ENCODE measurements at places on chromosomes 6 and 20.

- no peak for DNase-seq
These were observed 132.7 kb upstream of the LRFN2 start for GRCh38 chr6:40719671-40720374.

GRCh38 chr6:151209071-151209831 is 30.5 kb upstream of the AKAP12 start:
- no peak for DNase-seq

- DNase-seq = no peak
These were observed 26.7 kb downstream of the KAT14 start for GRCh38 chr20:18164356-18164755.

DNA sequence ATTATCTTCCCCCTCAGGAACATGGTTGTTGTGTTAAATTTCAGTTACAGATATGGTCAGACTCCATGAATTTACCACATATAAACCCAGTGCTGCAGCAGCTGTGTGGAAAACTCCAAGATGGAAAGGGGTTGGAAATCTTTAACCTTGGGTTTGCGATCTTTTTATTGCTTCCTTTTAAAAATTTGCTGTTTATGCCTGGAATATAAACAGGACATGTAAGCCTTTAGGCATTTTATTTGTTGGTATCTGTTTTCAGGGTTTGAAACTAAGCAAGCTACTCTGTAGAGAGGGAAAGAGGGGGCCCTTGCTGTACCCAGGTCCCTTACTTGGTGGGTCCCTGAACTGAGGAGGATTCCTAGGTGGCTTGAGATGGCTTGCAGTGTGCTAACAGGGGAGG is 778 bp downstream of the PKIG start:
- DNase-seq = no peak

DNA sequence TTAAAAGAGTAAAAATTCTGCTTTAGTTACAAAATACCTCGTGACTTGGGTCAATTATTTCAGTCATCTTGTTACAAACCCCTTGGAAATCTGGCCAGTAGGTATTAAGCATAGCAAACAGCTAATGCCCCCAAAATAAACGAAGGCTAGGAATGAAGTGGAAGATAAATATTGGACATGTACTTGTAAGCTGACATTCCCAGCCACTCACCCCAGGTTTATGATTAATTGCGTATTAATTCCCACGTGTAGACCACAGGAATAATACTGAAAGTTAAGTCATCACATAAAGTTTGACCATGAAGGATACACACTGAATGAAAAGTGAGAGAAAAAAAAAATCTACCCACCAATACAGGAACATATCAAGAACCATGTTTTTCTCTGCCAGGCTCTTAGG is 936.5 kb upstream of the ADGRB3 start:
- DNase-seq = no peak

DNA sequence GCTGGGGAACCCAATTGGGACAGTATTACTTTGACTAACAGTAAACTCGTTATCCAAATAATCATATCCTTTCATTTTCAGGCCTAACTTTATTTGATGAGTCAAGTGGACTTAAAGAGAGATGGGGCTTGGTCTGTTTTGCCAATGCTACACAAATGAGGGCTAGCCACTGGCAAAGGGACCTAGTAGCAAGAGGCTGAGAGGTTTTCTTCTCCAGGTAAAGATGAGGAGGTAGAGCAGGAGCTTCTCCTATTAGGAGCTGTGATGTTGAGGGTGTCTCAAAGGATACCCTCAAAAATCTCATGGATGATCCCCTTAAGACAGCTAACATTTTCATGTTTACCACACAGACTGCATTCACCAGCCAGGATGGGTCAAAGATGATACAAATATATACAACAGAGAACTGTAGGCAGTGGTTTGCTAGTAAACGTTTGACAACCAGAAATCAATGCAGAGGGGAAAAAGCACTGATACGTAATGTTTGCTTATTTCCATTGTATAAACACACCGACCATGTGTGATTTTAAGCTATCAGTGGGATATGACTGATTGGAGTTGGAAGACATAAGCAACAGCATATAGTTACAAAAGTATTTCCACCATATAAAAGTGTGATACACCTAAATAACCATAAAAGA is 153.3 kb downstream of the IBTK start:
- no peak for DNase-seq

DNA sequence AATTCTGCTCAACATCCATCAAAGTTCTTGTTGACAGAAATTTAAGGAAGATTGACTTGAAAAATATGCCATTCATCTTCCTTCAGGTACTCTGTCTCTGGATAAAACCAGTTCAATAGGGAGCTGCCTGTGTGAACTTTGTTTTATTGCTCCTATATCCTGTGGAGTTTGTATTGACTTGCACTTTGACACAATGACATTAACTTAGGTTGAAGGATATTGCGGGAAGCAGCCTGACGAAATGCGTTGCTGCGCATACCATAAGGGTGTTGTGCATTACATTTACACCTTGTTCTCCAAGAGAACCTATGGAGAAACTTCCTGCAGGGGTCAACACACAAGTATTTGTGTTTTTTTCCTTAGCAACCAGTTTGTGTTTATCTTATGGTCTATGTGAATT is 185.4 kb upstream of the GRIK2 start:
- DNase-seq = no peak

GRCh38 chr20:59204165-59204894 is 40.7 kb downstream of the ZNF831 start:
- no peak for DNase-seq

DNA sequence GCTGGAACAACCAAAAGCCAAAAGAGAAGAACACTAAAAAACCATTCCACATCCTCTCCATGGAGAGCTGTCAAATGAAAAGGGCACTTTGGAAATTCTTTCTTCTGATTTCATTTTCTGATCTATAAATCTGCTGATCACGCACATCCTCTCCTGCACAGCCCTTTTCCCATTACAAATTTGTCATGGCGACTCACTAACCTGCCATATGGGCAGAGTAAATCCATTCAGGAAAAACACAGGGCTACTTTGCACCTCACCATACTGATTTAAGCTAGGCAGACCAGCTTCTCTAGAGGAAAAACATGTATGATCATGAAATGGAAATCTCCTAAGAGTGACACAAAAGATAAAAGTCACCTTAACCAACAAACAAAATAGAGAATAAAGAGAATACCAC is 26.0 kb downstream of the TOMM6 start:
- DNase-seq = no peak

DNA sequence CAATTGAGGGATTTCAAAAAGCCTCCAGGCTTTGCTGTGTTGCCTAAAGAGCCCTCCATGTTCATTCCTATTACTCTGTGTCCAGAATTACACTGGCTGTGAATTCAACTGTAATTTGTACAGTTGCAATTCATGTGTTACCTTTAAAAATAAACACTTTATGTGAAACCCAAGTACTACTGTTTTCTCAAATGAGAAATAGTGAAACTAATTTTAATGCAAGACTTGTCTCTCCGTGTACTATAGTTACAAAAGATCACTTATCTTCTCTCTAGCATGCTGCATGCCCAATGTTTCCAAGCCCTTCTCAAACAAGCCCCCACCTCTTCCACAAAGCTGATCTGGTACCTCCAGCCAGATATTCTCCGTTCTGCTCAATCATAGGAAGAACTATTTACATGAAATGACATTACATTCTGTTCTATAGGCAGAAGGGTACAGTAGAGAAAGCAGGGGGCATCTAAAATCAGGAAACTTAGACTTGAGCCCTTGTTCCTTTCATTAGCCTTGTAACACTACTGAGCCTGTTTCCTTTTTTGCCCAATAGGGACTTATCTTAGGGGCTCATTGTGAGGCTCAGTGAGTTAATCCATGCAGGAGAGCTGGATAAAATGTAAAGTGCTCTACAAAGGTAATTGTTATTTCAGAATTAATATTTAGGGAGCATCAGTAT is 12.3 kb upstream of the COL9A1 start:
- DNase-seq = no peak

DNA sequence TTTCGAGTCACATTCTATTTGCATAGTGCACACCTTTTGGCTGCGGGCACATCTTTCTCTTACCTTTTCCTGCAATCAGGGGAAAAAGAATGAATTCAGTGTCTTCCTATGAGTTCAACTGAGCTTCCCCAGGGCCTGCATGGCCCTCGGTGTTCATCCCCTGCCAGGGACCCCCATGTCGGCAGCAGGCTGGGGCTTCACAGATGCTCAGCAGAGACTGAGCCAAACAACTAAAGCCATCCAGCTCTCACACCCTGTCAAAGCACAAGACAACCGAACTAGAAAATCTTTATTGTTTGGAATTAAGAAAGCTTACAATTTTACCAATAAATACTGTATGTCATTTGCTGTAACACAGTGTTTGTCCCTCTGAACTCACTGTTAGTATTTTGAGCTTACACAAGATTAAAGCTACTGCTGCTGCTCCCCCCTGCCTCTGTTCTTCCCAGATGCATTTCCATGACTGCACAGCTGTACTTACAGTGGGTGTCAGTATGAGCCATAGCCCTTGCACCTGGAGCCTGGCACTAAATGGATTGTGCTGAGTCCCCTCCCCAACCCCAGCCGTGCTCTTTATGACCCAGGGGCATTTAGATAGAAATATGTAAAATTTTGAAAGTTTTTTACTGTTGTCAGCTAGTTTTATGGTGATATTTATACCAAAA is 205.8 kb downstream of the TMEM242 start:
- no peak for DNase-seq

GRCh38 chr20:61387204-61387953 is 135.3 kb downstream of the CDH4 start:
- no peak for DNase-seq

DNA sequence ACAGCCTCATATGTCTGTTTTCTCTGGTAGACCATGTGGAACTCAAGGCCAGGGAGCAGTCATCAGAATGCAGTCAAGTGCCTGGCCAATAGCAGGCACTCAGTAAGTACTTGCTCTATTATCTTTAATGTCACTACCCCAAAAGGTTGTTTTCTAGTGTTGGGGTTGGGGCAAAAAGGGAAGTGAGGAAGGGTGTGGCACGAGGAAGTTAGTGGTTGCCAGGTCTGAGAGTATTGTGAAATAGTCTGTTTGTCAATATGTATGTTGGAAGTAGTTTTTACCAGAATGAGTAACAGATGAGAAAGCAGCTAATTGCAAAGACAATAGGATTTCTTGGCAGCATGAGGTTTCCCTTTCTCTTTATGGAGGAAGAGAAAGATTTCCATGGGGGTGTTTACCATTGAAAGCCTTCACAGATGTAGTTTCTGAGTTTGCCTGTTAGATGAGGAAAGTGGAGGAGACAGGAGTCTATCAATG is 59.5 kb upstream of the ARMH2 start:
- no peak for DNase-seq

GRCh38 chr6:89002523-89002922 is 39.1 kb upstream of the RNGTT start:
- DNase-seq = no peak

DNA sequence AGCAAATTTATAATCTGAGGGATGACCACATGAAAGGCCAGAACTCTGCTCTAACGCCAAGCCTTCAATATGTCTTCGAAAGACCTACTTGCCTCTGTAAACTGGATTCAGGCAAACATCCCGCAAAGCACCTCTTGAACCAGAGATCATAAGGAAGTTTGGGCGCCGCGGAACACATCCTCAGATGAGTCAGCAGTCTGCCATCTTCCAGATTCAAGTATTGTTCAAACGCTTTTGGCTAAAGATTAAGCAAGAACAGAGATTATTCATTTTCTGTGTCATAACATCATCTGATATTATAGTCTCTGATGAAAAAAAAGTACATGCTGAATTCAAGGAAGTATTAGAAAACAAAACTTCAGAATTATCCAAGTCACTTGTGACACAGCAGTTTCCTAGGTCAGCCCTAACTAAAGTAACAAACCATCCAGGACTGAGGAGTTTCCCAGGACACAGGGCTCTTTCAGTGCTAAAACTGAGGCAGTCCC is 20.8 kb downstream of the TBC1D7 start:
- DNase-seq = no peak

- no peak for DNase-seq
These were observed 4.5 kb downstream of the LPA start for GRCh38 chr6:160659562-160659961.

DNA sequence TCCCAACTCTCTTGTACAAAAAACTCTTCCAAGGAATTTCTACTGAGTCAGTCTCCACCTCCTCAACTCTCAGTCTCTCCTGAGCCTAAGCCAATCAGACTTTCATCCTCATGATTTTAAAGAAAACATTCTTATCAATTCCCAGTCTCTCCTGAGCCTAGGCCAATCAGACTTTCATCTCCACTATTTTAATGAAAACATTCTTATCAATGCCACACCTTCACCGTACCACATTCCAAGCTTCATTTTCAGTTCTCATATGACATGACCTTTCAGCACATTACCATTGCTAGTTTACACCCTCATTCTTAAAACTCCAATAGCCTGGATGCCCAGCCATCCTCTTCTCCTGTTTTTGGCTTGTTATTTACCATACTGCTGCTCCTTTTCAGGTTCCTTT is 42.5 kb downstream of the SYNE1 start:
- DNase-seq = no peak

- DNase-seq = no peak
These were observed 27.7 kb downstream of the OVOL2 start for GRCh38 chr20:18030020-18030419.

- peak; percentile 50 for DNase-seq
These were observed 38.1 kb downstream of the GNAS start for GRCh38 chr20:58890518-58891085.

GRCh38 chr6:20565342-20565741 is 31.1 kb downstream of the CDKAL1 start:
- DNase-seq = no peak

DNA sequence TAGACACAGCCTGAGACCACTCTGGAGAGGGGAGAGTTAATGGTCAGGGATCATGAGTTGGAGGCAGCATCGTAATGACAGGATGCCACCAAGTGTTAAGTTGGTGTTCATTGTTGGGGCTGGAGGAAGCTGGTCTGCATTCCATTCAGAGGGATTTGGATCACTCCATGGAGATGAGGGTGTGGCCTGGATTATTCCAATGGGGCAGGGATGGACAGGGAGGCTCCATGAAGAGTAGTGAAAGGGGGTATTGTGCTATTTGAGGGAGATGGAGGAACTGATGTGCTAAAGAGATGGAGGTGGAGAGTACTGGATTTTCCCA is 1.1 kb downstream of the SAPCD1 start:
- no peak for DNase-seq

DNA sequence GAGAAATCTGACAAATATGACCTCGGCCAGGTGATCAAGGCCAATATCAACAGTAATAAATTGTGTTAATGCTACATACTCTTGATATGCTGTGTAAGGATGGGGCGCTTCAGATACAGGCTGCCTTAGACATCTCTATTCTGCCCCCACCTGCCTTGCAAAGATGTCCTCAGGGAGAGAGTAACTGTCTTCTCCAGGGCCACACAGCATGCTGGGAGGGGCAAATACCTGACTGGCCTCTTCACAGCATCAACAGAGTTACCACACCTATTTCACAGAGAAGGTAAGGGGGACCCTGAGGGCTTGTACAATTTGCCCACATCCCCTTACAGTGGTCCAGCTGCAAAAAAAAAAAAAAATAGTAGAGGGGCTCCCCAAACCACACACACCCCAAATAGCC is 17.2 kb upstream of the KIAA1755 start:
- no peak for DNase-seq

DNA sequence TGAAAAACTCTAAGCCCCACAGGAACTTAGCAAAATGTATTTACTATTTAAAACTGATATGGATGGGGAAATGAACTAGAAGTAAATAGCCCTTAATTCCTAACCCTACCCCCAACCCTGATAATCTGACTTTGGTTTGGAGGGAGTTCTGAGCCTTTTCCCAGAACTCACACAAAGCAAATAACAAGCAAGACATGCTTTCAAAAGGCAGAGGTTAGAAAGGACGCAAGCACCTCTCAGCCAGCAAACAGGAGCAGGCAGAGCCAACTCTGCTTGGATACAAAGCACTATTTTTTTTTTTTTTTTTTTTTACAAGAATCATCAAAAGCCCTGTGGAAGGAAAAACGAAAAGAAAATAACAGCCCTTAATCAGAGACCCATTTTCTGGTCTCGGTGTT is 58.7 kb downstream of the SLC22A23 start:
- DNase-seq = no peak

All from T follicular helper cell (primary cell).